ENCODE measurements at places on chromosomes 7 and 10.

GRCh38 chr10:23096802-23097549 lies 1.6 kb downstream of the MSRB2 start:
- DNase-seq = no peak

- DNase-seq = no peak
Measured at GRCh38 chr7:50826371-50827172, 43.9 kb upstream of the GRB10 start.

- DNase-seq = no peak
Measured at GRCh38 chr10:60649485-60650377, 128.5 kb upstream of the CDK1 start.

GRCh38 chr10:97012470-97012869 lies 173.3 kb downstream of the SLIT1 start:
- DNase-seq = no peak

DNA sequence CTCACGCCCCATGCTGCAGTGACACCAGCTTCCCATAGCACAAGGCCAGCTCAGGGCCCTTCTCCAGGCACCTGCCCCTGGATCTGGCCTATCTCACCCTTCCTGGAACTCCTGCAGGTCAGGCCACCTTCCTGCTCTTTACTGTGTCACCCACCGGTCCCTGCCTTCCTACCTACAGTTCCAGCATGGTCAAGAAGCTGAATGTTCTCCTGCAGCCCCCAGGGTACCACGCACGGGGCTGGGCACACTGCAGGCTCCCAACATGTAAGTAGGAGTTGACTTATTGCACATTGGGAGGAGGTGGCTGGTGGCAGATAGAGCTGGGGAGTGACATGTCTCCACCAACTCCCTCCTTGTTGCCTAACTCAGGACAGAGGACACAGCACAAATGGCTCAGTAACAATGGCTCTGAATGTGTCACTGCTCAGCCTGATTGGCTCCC lies 14.5 kb downstream of the ITPRIP start:
- no peak for DNase-seq

DNA sequence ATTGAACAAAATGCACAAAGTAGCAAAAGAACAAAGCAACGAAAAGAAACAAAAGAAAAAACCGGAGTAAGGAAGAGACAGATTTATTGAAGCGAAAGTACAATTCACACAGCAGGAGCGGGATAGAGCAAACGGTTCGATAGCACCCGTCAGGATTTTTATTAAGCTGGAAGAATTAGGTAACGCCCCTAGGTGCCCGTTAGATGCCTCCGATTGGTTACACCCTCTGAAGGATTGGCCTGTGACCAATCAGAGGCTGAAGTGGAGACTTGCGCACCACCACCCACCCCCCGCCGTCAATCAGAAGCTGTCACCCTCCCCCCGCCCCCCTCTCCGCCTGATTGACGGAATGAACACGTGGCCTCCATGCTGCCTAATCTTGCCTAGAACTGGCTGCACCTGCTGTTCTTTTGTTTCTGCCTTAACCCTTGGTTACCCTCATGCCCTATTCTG lies 16.8 kb downstream of the OCM2 start:
- DNase-seq = no peak

GRCh38 chr7:136030867-136031318 lies 53.7 kb upstream of the MTPN start:
- DNase-seq = no peak

DNA sequence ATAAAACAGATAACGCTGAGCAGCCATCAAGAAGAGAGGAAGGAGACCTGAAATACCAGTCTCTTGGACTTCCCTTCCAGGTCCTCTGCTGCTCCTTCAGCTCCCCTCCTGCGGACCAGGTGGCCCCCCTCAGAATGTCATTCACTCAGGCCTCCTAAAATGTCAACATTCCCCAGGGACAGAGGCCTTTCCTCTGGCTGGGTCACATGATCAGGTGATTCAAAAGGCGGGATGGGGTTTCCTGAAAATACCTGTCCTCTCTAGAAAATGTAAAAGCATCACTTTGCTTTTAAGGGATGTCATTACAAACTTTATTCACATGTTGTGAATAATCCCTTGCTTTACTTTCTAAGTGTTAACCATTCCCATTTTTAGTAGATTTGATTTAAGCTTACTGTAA lies 311.1 kb downstream of the INHBA start:
- DNase-seq = no peak

DNA sequence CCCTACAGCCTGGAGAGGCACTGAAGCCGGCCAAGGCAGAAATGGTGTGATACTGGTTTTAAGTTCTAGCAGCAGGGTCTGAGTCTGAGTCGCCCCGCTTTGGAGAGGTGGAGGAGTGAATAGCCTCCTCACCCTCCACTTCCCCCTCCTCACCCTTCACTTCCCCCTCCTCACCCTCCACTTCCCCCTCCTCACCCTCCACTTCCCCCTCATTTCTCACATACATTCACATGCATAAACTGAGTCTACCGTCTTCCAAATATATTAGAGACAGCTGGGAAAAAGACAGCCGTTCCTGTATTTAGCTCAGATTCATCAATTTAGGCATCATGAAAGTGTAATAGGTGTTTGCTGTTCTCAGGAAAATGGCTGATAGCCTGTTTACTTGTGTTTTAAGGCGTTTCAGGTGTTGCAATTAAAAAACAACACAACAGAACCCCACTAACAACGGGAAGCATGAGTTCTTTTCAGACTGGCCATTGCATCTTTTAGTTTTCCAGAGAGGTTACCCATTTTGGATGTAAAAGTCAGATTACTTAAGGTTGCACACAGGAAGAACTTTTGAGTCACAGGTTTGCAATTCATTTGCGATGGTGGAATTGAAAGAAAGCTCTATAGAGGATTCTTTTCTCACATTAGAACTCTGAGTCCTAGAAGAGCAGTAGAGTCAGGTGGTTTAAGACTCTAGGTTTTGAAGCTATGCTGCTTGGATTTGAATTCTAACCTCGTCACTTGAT lies 861 bp downstream of the NRBF2 start:
- no peak for DNase-seq

DNA sequence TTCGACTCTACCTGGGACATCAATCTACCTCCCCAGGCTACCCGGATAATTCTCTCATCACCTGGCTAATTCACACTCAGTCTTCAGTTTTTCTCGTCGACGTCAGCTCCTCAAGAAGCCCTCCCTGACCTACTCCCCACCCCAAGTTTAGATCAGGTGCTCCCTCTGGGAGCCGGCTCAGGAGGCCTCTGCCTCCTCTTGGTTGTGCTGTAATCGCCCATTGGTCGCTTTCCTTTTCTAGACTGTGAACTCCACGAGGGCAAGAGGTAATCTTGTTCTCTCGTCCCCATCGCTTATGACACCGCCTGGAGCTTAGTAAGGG lies 461 bp upstream of the WIPF3 start:
- no peak for DNase-seq

DNA sequence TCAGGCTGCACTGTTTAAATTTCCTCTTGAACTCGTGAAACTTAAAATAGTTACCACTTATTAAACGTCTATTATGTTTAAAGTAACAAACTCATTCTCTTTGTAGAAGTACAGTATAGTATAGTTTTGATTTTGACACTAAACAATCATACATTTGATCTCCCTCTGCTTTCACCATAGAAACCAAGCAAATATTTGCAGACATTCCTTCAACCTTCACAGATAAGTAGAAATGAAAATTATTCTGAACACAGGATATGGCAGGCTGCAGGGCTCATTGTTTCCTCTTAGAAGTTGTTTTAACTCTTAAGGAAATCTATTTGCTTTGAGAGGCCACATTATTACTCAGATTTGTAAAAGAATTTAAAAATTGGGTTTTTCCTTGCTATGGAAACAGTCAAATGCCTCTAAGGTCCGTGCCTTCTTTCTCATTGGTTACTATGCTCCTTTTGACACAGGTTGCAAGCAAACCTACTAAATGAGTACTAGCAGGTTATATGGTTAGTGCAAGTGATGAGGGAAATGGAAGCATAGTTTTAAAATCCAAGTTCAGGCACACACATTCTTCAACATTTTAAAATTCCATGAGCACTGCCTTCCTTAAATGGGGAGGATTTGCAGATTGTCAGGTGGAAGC lies 92.8 kb upstream of the FAM133B start:
- DNase-seq = no peak

- no peak for DNase-seq
Measured at GRCh38 chr10:89171996-89172395, 35.1 kb downstream of the CH25H start.

DNA sequence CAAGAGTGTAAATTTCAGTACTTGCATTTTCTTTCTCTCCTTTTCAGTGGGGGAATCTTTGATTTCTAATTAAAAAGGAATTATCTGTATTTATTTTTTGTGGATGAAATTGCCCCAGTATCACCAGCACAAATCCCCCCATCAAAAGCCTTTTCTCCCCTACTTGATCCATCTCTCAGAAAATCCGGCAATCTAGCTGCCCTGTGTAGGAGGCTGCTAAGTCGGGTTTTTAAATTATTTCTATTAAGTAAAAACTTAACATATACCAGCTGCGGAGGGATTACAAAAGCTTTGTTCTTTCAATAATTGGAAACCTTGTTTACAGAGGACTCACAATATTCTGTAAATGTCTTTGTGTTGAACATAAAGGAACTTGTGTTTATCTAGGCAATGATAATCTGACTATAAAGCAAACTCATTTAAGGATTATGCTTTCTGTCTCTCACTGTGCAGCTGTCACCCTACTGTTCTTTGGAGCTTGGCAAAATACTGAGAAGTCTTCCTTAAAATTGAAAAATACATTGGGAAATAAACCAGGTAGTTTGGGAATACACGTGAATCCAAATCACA lies 177.4 kb upstream of the PRR15 start:
- no peak for DNase-seq

- no peak for DNase-seq
Measured at GRCh38 chr10:23035569-23035968, 59.8 kb upstream of the MSRB2 start.

DNA sequence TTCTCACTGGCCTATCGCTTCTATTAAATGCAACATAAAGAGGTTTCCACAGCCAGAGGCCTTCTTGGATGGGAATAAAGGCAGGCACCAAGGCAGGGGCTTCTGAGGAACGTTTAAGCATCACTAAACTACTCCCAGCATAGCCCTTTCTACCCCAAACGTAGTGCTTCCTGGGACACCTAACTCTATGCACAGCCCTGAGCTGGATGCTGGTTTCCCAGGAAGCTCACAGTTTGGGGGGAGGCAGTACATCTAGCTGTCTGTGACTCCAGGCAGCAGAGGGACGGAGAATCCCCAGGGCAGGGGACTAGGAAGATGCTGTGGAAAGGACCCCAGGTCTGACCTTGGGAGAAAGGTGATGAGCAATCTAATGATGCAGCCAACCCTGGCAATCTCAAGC lies 192.8 kb upstream of the ZMIZ1 start:
- DNase-seq = no peak

GRCh38 chr10:74276416-74276815 lies 125.4 kb downstream of the ADK start:
- DNase-seq = no peak

DNA sequence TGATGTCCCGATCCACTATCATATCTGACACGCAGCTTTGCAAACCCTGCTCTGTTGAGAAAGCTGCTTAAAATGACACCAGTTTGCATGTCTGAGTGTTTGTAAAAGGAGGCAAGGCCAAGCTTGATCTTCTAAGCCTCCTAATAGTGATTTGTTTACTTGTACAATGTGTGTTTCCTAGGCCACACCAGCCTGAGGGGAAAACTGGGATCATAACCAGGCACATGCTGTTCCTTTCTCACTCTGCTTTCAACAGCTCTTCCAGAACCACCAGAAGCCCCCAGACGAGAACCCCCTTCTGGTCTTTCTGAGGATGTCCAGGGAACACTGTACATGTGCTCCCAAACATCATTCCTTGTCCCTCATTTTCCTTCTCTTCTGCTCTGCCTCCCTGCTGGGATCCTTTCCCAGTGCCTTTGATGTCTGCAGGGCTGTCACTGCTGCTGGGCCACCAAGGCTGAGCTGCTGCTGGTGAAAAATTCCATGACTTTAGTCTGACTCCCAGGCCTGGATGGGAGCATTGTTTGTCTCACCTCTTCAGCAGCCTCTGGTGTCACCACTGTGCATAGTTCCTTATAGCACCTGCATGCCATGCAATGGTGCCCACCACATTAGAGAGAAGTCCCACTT lies 4.0 kb upstream of the LGI1 start:
- no peak for DNase-seq

DNA sequence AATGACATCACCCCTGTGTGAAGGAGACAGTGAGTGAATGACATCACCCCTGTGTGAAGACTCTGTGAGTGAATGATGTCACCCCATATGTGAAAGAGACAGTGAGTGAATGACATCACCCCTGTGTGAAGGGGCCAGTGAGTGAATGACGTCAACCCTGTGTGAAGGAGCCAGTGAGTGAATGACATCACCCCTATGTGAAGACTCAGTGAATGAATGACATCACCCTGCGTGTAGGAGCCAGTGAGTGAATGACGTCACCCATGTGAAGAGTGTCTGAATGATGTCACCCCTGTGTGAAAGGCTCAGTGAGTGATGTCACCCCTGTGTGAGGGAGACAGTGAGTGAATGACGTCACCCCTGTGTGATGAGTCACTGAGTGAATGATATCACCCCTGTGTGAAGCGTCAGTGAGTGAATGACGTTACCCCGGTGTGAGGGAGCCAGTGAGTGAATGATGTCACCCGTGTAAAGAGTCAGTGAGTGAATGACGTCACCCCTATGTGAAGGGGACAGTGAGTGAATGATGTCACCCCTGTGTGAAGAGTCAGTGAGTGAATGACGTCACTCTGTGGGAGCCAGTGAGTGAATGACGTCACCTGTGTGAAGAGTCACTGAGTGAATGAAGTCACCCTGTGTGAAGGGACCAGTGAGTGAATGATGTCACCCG lies 478.1 kb downstream of the PTPRN2 start:
- DNase-seq = no peak

GRCh38 chr10:69123306-69123746 lies 652 bp upstream of the VPS26A start:
- peak; percentile 15 for DNase-seq

GRCh38 chr10:95864906-95865813 lies 42.6 kb upstream of the CC2D2B start:
- DNase-seq = peak; percentile 2

- DNase-seq = no peak
Measured at GRCh38 chr10:70652761-70653657, 19.3 kb upstream of the ADAMTS14 start.

GRCh38 chr7:8818406-8818805 lies 385.0 kb downstream of the NXPH1 start:
- DNase-seq = no peak
